ENCODE measurements at places on chromosomes 1 and 21. TPM values are rescaled to one million over a fixed set of nuclear protein-coding genes. Genes with fewer than 3 reads are reported as not detected.

DNA sequence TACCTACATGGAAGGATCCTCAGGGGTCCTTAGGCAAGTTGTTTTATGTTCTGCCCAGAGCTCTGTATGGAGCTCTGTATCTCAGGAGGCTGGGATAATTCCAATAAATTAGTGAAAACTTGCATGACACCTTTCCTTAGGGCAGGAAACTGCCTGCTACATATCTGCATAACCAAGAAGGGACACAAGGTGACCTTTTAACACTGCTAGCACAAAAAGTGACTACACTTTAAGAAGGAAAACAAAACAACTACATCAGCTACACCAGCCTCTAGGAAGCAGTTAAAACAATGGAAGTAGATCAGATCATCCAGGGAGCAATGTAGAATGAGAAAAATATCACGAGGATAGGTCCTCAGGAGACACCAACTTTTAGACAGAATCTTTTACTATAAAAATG lies 93.9 kb downstream of the TNFSF18 start:
- DNase-seq, result no peak

GRCh38 chr1:218217040-218217439 lies 68.1 kb upstream of the RRP15 start:
- no peak for DNase-seq

GRCh38 chr1:42267904-42268303 lies 67.1 kb downstream of the FOXJ3 start:
- DNase-seq, result no peak

- DNase-seq, result no peak
Measured at GRCh38 chr1:204673909-204674649, 11.5 kb downstream of the LRRN2 start.

DNA sequence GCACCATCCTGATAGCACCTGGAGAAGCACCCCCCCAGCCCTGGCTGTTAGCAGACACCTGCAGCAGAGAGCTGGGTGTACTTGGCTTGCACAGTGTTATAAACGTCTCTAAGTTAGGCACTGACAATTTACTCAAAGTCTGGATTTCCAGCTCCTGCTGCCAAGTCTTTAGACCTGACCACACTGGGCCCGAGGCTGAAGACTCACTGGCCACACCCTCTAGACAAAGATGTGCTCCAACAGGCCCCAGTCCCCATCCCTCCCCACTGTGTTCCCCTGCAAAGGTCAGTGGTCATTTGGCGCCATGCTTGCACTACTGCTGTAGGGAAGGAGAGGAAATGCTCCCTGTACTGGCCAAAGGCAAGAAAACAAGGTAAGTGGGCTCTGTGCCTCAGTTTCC lies 31.1 kb downstream of the PADI6 start:
- DNase-seq, result no peak

Gene RHBG
- 0.71 TPM for total RNA-seq

Data from progenitor cell of endocrine pancreas (in vitro differentiated cells).